Breast epithelium (tissue), 4 donors: ENCODE measurements at places on chromosomes 3 and 15. TPM values are rescaled to one million over a fixed set of nuclear protein-coding genes. Genes with fewer than 3 reads are reported as not detected.

DNA sequence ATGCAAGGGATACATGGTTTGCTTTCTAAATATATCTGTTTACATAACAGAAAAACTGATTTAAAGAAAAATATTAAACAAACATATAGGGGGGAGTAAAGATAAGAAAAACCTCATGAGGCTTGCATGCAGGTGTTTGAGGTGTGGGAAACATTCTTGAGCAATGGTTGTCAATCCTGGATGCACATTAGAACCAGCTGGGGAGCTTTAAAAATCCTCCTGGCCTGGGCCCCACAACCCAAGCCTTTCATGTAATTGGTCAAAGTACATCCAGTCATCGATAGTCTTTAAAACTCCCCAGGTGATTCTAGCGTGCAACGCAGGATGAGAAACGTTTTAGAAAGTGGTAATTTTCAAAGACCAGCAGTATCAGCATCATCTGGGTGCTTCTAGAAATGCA lies 18.3 kb downstream of the NMNAT3 start:
- H3K4me1 ChIP-seq, result peaks cover 5% of the 10 kb centered on the region
- no peak overlapping the region for H3K27ac ChIP-seq
- no peaks in the 10 kb centered on the region for H3K36me3 ChIP-seq
- H3K4me3 ChIP-seq, result no peak overlapping the region
- DNase-seq, result no peak

DNA sequence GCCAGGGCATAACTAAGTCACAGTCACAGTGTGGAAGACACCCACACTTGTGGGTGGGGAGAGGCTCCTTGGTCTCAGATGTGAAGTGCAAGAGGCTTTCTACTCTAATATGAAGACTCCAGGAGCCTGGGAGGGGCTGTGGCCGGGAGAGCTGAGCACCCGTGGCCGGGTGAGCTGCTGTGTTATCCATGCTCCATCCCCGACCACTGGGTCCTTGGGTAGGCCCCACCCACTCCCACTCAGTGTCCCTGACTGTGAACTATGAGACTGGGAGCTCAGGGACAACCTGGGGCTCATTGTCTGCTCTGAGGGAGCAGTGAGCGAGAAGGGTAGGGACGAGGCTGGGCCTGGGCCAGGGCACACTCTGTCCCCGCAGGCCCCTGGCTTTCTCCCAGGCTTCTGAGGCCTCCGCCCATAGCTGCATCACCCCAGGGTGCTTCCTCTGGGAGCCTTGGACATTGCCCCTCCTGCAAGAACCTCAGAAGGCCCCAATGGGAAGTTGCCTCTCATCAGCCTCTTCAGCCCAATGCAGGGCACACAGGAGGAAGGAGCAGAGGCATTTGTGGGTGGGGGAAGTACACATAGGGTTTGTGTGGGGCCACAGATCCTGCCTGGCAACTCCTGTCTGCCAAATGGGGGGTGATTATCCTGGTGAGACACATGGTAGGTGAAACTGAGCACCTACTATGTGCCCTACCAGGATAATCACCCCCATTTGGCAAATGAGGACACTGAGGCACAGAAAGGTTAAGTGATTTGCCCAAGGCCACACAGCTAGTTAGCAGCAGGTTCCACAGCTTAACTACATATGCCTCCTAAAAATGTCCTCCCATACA lies 2.4 kb downstream of the ANPEP start:
- H3K4me1 ChIP-seq, result no peaks in the 10 kb centered on the region
- peak overlapping the region; percentile 68 for H3K4me3 ChIP-seq
- H3K27ac ChIP-seq, result peak overlapping the region; percentile 90
- H3K27me3 ChIP-seq, result no peaks in the 10 kb centered on the region
- peak; percentile 84 for DNase-seq

DNA sequence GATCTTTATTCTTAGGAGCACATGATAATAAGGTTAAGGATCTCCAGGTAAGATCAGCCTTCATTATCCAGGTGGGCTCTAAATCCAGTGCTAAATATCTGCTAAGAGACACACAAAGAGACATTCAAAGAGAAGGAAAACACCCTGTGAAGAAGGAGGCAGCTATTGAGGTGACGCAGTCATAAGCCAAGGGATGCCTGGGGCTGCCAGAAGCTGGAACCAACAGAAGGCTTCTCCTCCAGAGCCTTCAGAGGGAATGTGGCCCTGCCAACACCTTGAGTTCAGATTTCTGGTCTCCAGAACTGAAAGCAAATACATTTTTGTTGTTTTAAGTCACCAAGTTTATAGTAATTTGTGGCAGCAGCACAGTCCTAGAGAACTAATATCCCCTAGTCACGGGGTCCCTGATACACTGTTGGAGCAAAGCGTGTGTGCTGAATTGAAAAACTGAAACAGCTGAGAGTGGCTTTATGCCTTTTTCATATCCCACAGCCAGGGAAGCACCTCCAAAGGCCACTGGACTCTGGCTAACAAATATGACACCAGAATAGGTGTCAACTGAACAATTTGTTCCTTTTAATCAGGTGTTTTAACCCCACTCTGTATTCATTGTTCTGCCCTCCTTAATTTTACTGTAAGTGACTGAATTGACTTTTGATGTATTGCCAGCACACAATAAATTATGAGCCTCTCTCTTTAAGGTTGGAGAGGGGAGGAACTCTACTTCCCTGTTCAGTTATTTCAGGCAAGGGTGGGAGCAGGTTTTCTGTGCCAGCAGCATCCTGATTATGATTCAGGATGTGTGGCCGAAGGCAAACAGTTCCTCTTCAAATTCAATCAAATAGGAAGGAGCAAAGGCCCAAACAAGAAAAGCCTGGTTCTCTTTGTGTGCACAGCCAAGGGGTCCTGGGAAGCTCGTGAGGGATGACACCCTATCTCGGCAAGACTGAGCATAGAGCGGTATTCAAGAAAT lies 151.8 kb upstream of the HES1 start:
- H3K4me3 ChIP-seq, result no peak overlapping the region
- peaks cover 13% of the 10 kb centered on the region for H3K4me1 ChIP-seq
- no peaks in the 10 kb centered on the region for H3K27me3 ChIP-seq
- no peaks in the 10 kb centered on the region for H3K36me3 ChIP-seq

DNA sequence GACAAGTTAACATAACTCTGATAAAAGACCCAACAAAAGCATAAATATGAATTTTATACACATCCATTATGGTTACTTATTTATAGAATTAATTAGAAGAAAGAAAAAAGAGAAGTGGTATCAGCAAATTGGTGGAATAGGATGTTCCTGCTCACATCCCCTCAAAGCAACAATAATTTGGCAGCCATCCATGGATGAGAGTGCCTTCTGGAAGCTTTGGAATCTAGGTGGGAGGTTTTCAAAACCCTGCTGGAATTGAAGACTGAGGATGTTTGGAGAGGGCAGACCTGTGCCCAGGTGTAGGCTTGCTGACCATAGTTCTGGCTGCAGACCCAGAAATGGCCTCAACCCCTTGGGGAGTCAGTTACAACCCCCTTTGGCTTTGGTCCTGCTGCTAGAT lies 91.2 kb downstream of the EDEM1 start:
- no peak for DNase-seq
- H3K36me3 ChIP-seq, result no peaks in the 10 kb centered on the region
- H3K27me3 ChIP-seq, result no peaks in the 10 kb centered on the region
- H3K27ac ChIP-seq, result no peak overlapping the region
- H3K4me1 ChIP-seq, result no peaks in the 10 kb centered on the region

DNA sequence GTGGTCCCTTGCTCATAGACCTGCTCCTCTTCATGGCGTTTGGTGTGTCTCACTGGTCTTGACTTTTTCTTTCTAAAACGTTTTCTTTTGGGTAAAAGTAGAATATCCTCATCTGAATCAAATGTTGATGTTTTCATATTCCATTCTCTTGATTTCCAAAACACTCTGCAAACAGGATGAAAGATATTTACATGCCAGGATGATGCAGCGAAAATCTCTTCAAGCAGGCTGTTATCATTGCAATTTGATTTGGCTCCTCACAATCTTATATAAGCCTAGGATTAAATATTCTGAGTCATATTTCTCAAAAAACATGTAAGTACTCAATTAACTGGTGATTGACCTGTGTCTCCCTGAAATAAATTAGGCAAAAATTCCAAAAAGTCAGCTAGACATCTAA lies 10.1 kb downstream of the PP2D1 start:
- no peak overlapping the region for H3K27ac ChIP-seq
- H3K36me3 ChIP-seq, result no peaks in the 10 kb centered on the region
- H3K4me1 ChIP-seq, result no peaks in the 10 kb centered on the region
- no peak overlapping the region for H3K4me3 ChIP-seq
- no peaks in the 10 kb centered on the region for H3K27me3 ChIP-seq

Gene STRIT1
- total RNA-seq, result 0.32 TPM

Gene CLRN1
- total RNA-seq, result not detected
